Chondrocyte (in vitro differentiated cells): ENCODE measurements at places on chromosomes 2 and 18. TPM values are rescaled to one million over a fixed set of nuclear protein-coding genes. Genes with fewer than 3 reads are reported as not detected.

The CD226 gene
- 0.62 to 1.3 TPM (median 0.82 TPM) in 3 replicates for total RNA-seq

The RTP5 gene
- total RNA-seq: not detected in 3 replicates

The PXDN gene
- total RNA-seq: 499 to 576 TPM (median 571 TPM) in 3 replicates

The RUFY4 gene
- total RNA-seq: not detected in 3 replicates

The PSMD14 gene
- total RNA-seq: 48.5 to 62.5 TPM (median 48.9 TPM) in 3 replicates

The CCDC74B gene
- 1.0 to 3.0 TPM (median 1.2 TPM) in 3 replicates for total RNA-seq

The TIGD1 gene
- 3.2 to 6.7 TPM (median 3.3 TPM) in 3 replicates for total RNA-seq

The SCG2 gene
- total RNA-seq: 48.4 to 82.1 TPM (median 81.6 TPM) in 3 replicates

The ZAP70 gene
- total RNA-seq: 0.37 to 0.41 TPM in 2 of 3 replicates, not detected in the other

The UNC80 gene
- total RNA-seq: 0.02 TPM in 1 of 3 replicates, not detected in the others
